Mesenchymal stem cell (in vitro differentiated cells and primary cell): ENCODE measurements at places on chromosomes 1 and 21.

GRCh38 chr1:56469640-56470371 lies 109.6 kb downstream of the PLPP3 start:
- H3K36me3 ChIP-seq, result no peaks in the 10 kb centered on the region
- H3K27me3 ChIP-seq, result no peaks in the 10 kb centered on the region
- peak; percentile 42 for DNase-seq
- H3K4me3 ChIP-seq, result peak overlapping the region; percentile 4
- H3K27ac ChIP-seq, result no peak overlapping the region

GRCh38 chr1:201850053-201850397 lies 21.1 kb downstream of the IPO9 start:
- H3K27ac ChIP-seq, result peak overlapping the region; percentile 86
- peaks cover 1% of the 10 kb centered on the region for H3K4me1 ChIP-seq
- peak; percentile 63 for DNase-seq
- no peaks in the 10 kb centered on the region for H3K27me3 ChIP-seq
- H3K36me3 ChIP-seq, result peaks cover 19% of the 10 kb centered on the region

DNA sequence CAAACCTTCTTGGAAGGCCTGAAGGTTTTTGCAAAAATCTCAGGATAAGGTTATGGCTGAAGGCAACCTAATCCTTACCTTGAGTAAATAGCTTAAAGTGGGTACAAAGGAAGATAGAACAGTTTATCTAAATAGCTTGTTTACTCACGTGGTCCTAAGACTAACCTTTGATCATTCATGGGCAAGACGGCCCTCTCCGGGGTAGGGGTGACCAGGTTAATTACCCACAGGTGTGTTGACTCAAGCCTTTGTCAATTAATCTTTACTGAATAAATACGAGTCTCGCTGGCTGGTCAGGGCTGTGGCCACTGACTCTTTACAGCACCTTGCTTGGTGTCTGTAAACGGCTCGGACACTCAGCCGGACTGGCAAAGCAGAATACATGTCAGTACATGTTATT lies 10.8 kb downstream of the AADACL4 start:
- no peaks in the 10 kb centered on the region for H3K36me3 ChIP-seq
- no peak overlapping the region for H3K4me3 ChIP-seq
- H3K27ac ChIP-seq, result no peak overlapping the region
- no peak for DNase-seq
- H3K27me3 ChIP-seq, result peaks cover 10% of the 10 kb centered on the region

DNA sequence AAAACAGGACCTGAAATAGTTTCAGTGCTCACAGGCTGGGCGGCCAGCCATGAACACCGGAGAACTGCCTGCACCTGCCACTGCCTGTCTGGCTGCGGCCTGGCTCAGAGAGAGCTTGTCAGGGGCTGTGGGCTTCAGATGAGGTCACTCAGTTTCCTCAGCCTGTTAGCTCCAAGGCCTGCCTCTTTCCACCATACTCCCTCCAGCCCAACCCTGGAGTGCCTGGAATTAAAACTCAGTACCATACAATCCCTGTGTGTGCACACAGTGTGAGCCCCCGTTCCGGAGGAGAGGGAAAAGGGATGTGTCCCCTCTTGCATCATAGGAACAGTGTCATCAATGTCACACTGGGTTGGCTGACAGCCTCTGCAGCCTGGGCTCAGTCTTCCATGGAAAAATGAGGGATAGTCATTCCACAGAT lies 16.2 kb downstream of the CACNA1S start:
- peaks cover 79% of the 10 kb centered on the region for H3K27me3 ChIP-seq
- no peak for DNase-seq
- H3K4me1 ChIP-seq, result no peaks in the 10 kb centered on the region
- no peak overlapping the region for H3K4me3 ChIP-seq
- H3K36me3 ChIP-seq, result no peaks in the 10 kb centered on the region
- no peak overlapping the region for H3K27ac ChIP-seq

DNA sequence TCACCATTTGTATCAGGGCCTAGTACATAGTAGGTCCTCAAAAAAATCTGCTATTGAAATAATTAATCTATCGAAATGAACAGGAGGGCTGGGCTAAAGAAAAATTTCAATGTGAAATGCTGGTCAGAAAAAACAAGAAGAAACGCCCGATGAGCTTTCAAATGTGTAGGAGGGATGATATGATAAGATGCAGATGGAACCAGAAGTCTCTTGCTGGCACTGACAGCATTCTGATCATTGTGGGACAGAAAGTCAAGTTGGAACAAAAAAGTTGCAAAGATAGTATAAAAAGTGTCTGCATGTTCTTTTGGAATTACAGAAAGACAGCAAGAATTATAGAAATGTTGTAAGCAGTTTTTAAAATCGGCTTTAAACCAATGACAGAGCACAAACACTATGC lies 11.1 kb downstream of the G0S2 start:
- H3K4me3 ChIP-seq, result no peak overlapping the region
- H3K36me3 ChIP-seq, result no peaks in the 10 kb centered on the region
- no peaks in the 10 kb centered on the region for H3K27me3 ChIP-seq

DNA sequence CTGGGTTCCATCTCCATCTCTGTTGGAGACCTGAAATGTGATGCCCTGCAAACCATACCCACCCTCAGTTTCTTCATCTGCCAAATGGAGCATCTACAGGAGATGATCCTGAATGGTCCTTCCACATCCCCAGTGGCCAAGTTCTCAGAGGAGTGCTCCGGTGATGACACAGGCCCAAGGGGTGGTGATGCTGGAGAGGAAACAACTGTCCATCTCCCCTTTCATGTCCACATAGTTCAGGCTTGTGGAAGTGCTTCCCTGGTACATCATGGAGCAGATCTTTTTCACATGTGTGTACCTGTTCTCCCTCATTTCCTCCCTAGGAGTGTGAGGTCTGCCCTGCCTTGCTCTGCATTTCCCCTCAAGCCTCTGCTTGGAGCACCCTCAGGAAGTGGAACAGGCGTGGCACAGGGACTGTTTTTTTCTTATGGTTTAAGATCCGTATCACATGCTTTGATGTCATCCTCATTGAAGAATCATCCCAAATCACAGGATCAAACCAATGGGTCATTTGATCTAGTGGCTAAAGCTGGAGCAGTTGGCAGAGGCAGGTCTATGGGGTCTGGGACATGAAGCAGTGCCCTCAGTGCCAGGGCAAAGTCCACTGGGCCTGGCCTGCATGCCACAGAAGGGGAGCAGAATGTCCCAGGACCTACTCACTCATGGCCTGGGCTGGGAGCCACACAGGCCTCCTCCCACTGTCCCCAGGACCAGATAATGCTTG lies 8.2 kb upstream of the TRIM63 start:
- H3K27me3 ChIP-seq, result peaks cover 37% of the 10 kb centered on the region
- DNase-seq, result no peak
- H3K27ac ChIP-seq, result no peak overlapping the region
- H3K4me3 ChIP-seq, result no peak overlapping the region

DNA sequence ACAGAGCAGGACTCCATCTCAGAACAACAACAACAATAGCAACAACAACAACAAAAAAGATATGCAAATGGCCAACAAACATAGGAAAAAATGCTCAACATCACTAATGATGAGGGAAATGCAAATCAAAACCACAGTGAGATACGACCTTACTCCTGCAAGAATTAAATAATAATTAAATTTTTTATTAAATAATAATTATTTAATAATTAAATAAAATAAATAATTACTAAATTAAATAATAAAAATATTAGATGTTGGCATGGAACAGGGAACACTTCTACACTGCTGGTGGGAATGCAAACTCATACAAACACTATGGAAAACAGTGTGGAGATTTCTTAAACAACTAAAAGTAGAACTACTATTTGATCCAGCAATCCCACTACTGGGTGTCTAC lies 1022.3 kb upstream of the B3GALT2 start:
- no peak overlapping the region for H3K27ac ChIP-seq
- DNase-seq, result no peak
- H3K27me3 ChIP-seq, result no peaks in the 10 kb centered on the region
- H3K4me3 ChIP-seq, result no peak overlapping the region
- no peaks in the 10 kb centered on the region for H3K36me3 ChIP-seq
